Activated CD4-positive, alpha-beta memory T cell treated with anti-CD3 and anti-CD28 coated beads for 36 hours (primary cell): ENCODE measurements at places on chromosomes 12 and 14. TPM values are rescaled to one million over a fixed set of nuclear protein-coding genes. Genes with fewer than 3 reads are reported as not detected.

DNA sequence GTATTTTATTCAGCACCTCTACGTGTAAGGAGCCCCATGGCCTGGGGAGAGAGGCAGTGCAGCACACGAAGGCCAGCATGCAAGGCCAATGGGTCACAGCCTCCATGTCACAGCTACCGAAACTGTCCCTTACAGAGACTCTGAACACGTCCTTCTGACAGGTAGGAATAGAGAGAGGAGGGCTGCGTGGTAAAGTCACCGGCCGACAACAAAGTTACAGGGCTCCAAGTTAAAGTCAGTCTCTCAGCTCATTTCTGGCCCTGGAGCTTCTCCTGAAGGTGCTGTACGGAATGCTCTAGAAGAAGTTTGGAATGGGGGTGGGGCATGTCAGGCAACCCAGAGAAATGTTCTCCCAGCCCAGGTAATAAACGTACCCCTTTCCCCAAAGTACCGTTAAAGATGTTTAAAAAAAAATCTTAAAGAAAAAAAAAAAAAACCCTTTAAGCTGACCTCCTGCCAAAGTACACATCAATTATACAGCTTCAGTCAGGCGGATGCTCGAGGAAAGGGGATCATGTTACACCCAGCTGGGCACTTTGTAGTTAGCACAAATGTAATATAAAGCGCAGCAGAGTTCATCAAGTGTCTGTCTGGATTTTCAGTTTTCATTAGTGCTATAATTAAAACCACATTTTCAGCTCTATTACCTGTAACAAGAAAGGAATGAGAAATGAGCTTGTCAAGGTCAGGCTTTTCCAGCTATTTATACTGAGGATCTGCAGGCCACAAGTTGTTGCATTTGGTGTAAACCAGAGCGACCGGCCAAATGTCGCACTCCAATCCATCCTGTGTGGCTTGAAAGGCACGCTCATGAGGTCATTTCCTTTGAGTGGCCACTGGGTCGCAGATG, 53.3 kb upstream of the CDKN3 start:
- H3K27me3 ChIP-seq = peaks cover under 1% of the 10 kb centered on the region
- H3K27ac ChIP-seq = no peak overlapping the region
- H3K4me3 ChIP-seq = no peak overlapping the region
- no peaks in the 10 kb centered on the region for H3K4me1 ChIP-seq
- H3K36me3 ChIP-seq = no peaks in the 10 kb centered on the region

DNA sequence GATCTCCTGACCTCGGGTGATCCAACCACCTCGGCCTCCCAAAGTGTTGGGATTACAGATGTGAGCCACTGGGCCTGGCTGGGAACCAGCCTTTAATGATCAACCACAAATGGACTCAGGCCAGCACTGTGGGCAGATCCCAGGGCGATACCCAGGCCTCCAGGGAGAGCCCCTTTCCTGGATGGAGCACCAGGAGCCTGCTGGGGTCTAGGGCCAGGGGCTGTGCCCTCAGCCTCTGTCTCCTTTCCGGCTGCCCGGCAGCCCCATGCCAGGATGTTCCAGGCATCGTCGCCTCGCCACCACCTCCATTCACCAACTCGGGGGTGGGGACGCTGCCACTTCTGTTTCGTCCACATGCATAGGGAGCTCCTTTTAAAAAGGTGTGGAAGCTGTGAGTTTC, 2.3 kb downstream of the ADGRD1 start:
- no peak overlapping the region for H3K4me3 ChIP-seq
- DNase-seq = no peak
- H3K27me3 ChIP-seq = peaks cover 20% of the 10 kb centered on the region
- H3K27ac ChIP-seq = no peak overlapping the region
- no peaks in the 10 kb centered on the region for H3K36me3 ChIP-seq
- peaks cover 4% of the 10 kb centered on the region for H3K4me1 ChIP-seq

HPD gene
- total RNA-seq = not detected

KDM5A gene
- 63.5 TPM for total RNA-seq

GRCh38 chr12:56021889-56022497, 1.1 kb downstream of the IKZF4 start:
- no peak for DNase-seq
- H3K27me3 ChIP-seq = no peaks in the 10 kb centered on the region
- peak overlapping the region; percentile 80 for H3K27ac ChIP-seq
- H3K36me3 ChIP-seq = peaks cover 2% of the 10 kb centered on the region
- peak overlapping the region; percentile 83 for H3K4me3 ChIP-seq

DNA sequence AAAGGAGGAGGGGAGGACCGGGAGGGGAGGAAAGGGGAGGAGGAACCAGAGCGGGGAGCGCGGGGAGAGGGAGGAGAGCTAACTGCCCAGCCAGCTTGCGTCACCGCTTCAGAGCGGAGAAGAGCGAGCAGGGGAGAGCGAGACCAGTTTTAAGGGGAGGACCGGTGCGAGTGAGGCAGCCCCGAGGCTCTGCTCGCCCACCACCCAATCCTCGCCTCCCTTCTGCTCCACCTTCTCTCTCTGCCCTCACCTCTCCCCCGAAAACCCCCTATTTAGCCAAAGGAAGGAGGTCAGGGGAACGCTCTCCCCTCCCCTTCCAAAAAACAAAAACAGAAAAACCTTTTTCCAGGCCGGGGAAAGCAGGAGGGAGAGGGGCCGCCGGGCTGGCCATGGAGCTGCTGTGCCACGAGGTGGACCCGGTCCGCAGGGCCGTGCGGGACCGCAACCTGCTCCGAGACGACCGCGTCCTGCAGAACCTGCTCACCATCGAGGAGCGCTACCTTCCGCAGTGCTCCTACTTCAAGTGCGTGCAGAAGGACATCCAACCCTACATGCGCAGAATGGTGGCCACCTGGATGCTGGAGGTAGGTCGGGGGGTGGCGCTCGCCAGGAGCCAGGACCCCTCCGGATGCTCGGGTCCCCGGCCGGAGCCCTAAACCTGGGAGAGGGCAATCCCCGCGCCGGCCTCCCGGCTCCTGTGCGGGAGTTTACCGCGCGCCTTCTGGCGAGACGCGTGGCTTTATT, at the start of gene CCND2:
CCND2 (plus strand) TSS at position 111 of the 744 bp plus-strand sequence; CDS start at position 390, 279 bp downstream.
- peaks cover 31% of the 10 kb centered on the region for H3K4me1 ChIP-seq
- peak within 1 kb of the TSS; percentile 97 for H3K4me3 ChIP-seq
- H3K27ac ChIP-seq = peak within 1 kb of the TSS; percentile 99
- DNase-seq = peak; percentile 88

GRCh38 chr14:87805315-87805723, 187.7 kb downstream of the GALC start:
- no peaks in the 10 kb centered on the region for H3K27me3 ChIP-seq
- H3K36me3 ChIP-seq = no peaks in the 10 kb centered on the region
- H3K4me1 ChIP-seq = peaks cover 3% of the 10 kb centered on the region
- DNase-seq = peak; percentile 72

DNA sequence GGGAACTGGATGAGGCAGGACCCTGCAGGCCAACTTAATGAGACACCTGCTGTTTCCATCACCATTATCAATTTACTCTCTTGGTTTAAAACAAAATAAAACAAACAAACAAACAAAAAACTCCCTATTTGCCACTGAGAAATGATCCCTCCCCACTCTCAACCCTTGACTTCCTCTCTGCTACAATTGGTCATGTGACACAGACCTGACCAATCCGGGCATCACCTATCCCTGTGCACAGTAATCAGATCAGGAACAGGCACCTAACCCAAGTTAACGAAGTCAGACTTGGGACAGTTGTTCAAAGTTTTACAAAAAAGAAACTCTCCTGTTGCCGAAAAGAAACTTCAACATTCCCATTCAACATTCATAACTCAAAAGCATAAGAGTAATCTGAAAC, 58.4 kb downstream of the NELL2 start:
- no peak overlapping the region for H3K27ac ChIP-seq
- peak; percentile 31 for DNase-seq
- peaks cover 2% of the 10 kb centered on the region for H3K36me3 ChIP-seq
- H3K4me3 ChIP-seq = no peak overlapping the region
- H3K27me3 ChIP-seq = no peaks in the 10 kb centered on the region

RNASE3 gene
- total RNA-seq = not detected

DNA sequence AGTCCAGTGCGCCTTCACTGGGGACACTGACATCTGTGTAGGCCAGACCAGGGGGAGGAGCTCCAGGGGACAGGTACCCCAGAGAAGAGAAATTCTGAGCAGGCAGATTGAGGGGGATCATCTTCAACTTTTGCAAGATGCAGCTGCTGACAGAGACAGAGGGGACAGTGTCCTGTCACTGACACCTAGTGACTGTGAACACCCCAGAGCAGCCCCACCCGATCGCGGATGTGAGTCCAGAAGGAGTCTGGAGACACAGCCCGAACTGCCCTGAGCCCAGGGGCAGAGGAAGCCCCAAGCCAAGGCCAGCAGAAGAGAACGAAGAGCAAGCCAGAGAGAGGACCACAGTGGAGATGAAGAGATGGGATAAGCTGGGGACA, 21.7 kb upstream of the LRTM2 start:
- no peaks in the 10 kb centered on the region for H3K27me3 ChIP-seq
- H3K36me3 ChIP-seq = no peaks in the 10 kb centered on the region
- H3K27ac ChIP-seq = no peak overlapping the region
- peaks cover 5% of the 10 kb centered on the region for H3K4me1 ChIP-seq

GRCh38 chr12:94062796-94063635, 85.4 kb upstream of the PLXNC1 start:
- no peak overlapping the region for H3K27ac ChIP-seq
- DNase-seq = no peak
- H3K27me3 ChIP-seq = peaks cover 3% of the 10 kb centered on the region
- no peak overlapping the region for H3K4me3 ChIP-seq
- no peaks in the 10 kb centered on the region for H3K36me3 ChIP-seq

DNA sequence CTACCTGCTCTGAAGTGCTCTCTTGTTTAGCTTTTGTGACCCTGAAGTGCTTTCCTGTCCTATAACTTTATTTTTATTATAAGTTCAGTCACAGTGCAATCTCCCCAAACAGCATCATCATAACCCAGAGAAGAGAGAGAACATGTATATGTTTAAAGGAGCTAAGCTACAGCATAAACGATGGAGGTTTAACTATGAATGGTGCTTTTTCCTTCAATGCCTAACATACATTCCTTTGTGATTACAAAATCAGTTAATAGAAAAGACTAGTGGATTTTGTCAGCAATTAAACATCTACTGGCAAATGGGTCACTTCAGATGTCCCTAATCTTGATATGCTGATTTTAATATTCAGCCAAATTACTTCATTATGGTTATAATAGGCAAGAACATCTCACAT, 46.4 kb downstream of the ZFYVE21 start:
- DNase-seq = no peak
- peaks cover 4% of the 10 kb centered on the region for H3K4me1 ChIP-seq
- H3K27ac ChIP-seq = no peak overlapping the region
- no peaks in the 10 kb centered on the region for H3K36me3 ChIP-seq
- no peak overlapping the region for H3K4me3 ChIP-seq

DNA sequence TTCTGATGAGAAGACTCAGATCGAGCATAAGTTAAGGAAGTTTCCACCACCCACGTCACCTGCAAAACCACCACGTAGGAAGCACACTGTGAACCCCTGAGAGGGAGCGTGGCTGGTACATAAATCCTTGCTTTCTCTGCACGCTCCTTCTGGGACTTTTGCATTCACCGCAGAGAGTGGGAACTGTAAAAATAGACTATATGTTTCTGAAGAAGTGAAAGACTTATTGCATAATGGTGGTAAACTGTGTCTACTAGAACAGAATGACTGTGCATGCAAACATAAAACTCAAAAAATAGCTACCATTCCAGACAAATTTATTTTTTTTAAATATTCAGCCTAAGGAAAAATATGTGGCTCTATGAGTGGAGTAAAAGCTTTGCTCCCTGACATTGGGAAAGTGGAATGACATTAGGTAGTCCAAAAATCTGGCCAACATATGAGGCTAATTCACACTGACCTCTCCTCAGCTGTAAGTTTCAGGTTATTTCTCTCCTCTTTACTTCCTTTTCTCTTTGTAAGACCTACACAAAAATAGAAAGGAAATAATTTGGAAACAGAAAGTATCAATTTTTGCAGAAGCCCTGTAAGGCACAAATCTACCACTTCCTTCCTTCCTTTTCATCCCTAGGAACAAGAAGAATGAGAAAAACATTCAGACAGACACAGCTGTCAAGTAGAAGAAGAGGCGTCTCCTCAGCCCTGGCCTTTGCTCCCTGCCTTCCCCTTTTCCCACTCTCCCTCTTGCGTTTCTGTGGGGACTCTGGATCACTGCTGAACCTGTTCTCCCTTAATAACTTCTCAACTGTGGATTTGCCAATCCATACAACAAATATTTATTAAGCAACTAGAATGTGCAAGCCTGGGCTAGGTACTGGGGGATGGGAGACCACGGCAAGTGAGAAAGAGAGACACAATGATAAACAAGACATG, 264.3 kb upstream of the FOXN3 start:
- DNase-seq = peak; percentile 82
- H3K27me3 ChIP-seq = no peaks in the 10 kb centered on the region
- peak overlapping the region; percentile 82 for H3K27ac ChIP-seq
- peak overlapping the region; percentile 30 for H3K4me3 ChIP-seq
- H3K4me1 ChIP-seq = peaks cover 33% of the 10 kb centered on the region

- no peak for DNase-seq
- peaks cover 20% of the 10 kb centered on the region for H3K4me1 ChIP-seq
- no peak overlapping the region for H3K27ac ChIP-seq
- no peaks in the 10 kb centered on the region for H3K36me3 ChIP-seq
- H3K27me3 ChIP-seq = peaks cover 35% of the 10 kb centered on the region
Observed at GRCh38 chr14:95315579-95315978, 4.1 kb downstream of the CLMN start.

GRCh38 chr12:46451276-46452021, 78.9 kb upstream of the SLC38A2 start:
- DNase-seq = no peak
- H3K27ac ChIP-seq = peak overlapping the region; percentile 63
- H3K4me1 ChIP-seq = peaks cover 36% of the 10 kb centered on the region
- no peak overlapping the region for H3K4me3 ChIP-seq

GRCh38 chr12:124345795-124346194, 50.9 kb downstream of the RFLNA start:
- no peaks in the 10 kb centered on the region for H3K4me1 ChIP-seq
- no peak for DNase-seq
- H3K4me3 ChIP-seq = no peak overlapping the region
- no peaks in the 10 kb centered on the region for H3K27me3 ChIP-seq
- peaks cover 30% of the 10 kb centered on the region for H3K36me3 ChIP-seq

- H3K4me3 ChIP-seq = no peak overlapping the region
- no peaks in the 10 kb centered on the region for H3K27me3 ChIP-seq
- H3K36me3 ChIP-seq = no peaks in the 10 kb centered on the region
- no peak for DNase-seq
Observed at GRCh38 chr12:52165096-52165855, 26.5 kb downstream of the KRT80 start.

- no peak overlapping the region for H3K4me3 ChIP-seq
- H3K36me3 ChIP-seq = no peaks in the 10 kb centered on the region
- peaks cover 3% of the 10 kb centered on the region for H3K27me3 ChIP-seq
- H3K27ac ChIP-seq = no peak overlapping the region
Observed at GRCh38 chr12:32811686-32812392, 56.1 kb upstream of the YARS2 start.
